Activated CD4-positive, alpha-beta T cell treated with anti-CD3 and anti-CD28 coated beads for 36 hours (primary cell): ENCODE measurements at places on chromosomes 13 and 19. TPM values are rescaled to one million over a fixed set of nuclear protein-coding genes. Genes with fewer than 3 reads are reported as not detected.

DNA sequence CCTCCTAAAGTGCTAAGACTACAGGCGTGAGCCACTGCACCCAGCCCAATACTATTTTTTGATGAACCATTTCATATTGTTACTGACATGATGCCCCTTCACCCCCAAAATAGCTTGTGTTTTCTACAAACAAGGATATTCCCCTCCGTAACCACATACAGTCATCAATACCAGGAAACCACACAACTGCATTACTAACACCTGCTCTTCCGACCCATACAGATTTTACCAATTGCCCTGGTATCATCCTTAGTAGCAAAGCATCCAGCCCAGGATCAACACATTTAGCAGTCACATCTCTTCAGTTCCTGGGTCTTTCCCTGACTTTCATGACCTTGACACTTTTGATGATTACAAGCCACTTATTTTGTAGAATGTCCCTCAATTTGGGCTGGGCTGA is 33.6 kb downstream of the KCTD15 start:
- no peak for DNase-seq

GRCh38 chr19:1585243-1585580 is 7.5 kb downstream of the MBD3 start:
- DNase-seq = no peak

DNA sequence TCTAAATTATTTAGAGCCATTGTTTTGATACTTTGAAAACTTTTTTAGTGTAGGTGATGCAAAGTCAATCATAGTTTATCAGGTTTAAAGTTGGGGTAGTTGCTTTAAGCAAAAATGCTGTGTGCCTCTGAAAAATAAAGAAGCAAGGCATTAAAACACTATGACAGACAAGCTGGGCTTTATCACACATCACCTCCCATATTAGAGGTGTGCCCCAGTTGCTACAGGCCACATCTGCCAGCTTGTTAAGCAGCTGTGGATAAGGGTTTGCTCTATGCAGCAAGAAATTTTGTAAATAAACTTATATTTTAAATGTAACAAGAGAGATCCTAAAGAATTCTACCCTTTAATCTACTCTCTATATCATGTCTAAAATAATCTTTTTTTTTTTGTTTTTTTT is 255.8 kb downstream of the B3GLCT start:
- DNase-seq = no peak

Gene KLK2
- not detected for total RNA-seq

GRCh38 chr19:46344363-46344762 is 2.5 kb upstream of the PPP5C start:
- no peak for DNase-seq
